ENCODE measurements at places on chromosomes 6 and 20.

DNA sequence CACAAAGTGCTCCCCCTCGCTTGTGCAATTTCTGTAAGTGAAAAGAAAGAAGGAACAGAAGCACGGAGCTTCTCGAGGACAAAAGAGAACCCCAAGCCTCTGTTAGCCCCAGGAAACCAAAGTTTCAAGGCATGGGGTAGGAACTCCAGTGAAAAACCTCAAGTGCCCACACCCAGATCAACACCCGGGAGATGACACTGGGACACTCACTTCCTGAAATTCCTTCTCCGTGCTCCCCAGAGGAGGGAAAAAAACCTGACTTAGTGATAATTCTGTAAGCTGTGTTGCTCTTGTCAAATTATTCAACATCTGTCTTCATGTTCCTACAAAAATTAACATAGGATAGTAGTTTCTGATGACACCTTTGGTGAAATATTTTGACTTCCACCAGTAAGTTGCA is 4.6 kb downstream of the MDGA1 start:
- DNase-seq: no peak

DNA sequence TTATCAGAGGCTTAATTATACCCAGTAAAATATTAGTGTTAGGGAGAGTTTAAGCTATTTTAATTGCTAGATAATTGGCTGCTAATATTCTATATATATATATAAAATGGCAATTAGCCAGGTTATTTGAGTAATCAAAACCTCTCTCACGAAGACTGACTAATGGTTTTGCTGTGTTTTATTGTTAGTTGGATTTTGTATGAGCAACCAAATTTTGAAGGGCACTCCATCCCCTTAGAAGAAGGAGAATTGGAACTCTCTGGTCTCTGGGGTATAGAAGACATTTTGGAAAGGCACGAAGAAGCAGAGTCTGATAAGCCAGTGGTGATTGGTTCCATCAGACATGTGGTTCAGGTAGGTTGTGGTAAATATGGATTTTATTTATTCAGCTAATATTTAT is 102.2 kb downstream of the RTN4IP1 start:
- peak; percentile 34 for DNase-seq

GRCh38 chr20:10225439-10226060 is 6.9 kb downstream of the SNAP25 start:
- no peak for DNase-seq

- peak; percentile 40 for DNase-seq
Measured at GRCh38 chr6:158697811-158698210, 48.0 kb downstream of the SYTL3 start.

GRCh38 chr20:8212286-8212685 is 80.2 kb downstream of the PLCB1 start:
- DNase-seq: no peak

DNA sequence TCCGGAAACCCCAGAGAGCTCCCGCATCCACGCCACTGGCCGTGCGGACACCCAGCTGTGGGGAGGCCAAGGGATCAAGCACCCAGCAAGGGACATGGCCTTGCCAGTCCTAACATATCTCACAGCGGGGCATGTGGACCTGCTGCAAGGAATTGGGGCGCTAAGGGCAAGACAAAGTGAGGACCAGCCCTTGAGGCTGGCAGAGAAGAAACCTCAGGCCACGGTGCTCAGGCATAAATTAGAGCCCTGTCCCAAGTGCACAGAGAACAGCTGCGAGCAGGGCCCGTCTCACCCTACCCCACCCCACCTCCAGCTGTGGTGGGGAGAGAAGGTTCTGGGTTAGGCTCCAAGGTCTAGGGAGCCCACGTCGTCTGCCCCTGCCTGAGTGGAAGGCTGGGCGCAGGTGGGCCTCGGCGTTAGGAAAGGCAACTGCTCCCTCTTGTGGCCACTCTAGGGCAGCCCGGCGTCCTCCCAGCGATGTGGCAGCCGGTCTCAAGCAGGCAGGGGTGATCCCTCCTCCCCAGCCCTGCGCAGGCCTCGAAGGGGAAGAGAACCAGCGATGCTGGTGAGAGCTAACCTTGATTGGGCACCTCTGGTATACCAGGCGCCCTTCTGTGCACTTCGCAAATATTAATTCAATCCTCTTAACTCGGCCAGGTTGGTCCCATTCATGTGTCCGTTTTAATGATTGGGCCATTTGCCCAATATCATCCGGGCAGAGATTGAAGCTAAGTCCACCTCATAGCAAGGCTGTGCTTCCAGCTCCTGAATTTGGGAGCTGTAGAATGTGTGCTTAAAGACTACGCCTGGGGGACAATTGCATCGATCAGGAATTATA is 235.8 kb downstream of the NFATC2 start:
- DNase-seq: peak; percentile 64
